Epithelial cell of proximal tubule (primary cell): ENCODE measurements at places on chromosomes 3 and 15. TPM values are rescaled to one million over a fixed set of nuclear protein-coding genes. Genes with fewer than 3 reads are reported as not detected.
A peak's percentile ranks its signal among the peaks of the same experiment; 100 is the strongest.

DNA sequence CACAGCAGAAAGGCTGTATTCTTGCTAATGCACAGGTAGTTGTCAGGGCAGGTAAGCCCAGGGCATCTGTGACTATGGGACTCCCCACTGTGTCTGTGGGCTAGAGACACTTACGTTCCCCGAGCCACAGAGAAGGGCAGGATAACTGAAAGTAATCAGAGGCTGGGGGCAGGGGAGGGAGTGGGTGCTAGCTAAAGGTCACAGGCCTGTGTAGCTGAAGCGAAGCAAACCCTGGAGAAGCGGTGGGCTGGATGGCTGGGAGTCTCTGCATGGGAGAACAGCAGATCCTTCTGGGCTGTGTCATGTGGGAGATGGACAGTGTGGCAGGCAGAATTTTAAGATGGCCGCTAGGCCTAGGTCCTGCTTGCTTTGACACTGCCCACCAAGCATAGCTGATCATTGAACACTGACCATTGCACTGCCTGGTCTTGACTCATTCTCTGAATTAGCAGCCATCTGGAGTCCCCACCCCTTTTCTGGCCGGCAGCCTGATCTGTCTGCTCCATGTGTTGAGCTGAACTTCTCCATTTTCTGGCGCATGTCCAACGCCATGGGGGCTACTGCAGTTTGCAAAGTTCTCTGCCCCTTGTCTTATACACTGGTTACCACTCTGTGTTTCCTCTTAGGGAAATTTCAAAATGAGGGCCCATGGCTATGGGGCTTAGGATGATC is 110.0 kb downstream of the DGKG start:
- DNase-seq = no peak

Gene NRROS
- total RNA-seq = 0.35 and 2.5 TPM in 2 replicates

Gene KLF15
- total RNA-seq = 0.14 TPM in 1 of 2 replicates, not detected in the other

Gene QARS1
- total RNA-seq = 299 and 306 TPM in 2 replicates

DNA sequence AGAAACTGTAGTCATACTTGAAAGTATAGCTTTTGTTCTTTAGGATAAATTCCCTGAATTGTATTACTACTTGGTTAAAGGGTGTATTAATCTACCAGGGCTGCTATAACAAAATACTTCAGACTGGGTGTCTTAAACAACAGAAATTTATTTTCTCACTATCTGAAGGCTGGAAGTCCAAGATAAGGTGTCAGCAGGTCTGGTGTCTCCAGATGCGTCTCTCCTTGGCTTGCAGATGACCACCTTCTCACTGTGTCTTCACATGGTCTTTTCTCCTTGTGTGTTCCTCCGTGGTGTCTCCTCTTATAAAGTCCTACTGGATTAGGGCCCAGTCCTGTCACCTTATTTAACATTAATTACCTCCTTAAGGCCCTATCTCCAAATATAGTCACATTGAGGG is 33.7 kb downstream of the MED12L start:
- no peak for DNase-seq

Gene TIMP4
- total RNA-seq = 0.22 and 0.35 TPM in 2 replicates

- no peak for DNase-seq
Measured at GRCh38 chr15:82537351-82537908, 2.8 kb downstream of the RPS17 start.

GRCh38 chr3:111846717-111847116 is 12.3 kb upstream of the PHLDB2 start:
- DNase-seq = peak; percentile 83
